ENCODE measurements at places on chromosomes 2 and 18.

DNA sequence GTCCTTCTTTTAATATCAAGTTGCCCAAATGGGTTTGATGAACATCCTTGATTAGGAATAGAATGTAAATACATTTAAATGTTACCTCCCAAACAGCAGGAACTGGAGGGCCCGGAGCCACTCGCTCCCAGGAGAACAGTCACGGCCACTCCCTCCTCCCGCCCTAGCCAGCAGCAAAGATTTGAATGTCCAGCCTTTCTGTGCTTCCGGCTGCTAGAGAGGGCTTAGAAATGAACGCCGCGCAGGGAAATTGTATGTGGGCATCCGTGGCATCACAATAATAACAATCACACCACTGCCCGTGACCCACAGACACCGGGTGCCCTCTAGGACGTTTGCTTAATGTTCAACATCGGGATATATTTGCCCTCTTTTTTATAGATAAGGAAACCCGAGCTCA is 164.9 kb upstream of the SALL3 start:
- DNase-seq = no peak

GRCh38 chr2:106997204-106997603 is 111.2 kb upstream of the ST6GAL2 start:
- no peak for DNase-seq

DNA sequence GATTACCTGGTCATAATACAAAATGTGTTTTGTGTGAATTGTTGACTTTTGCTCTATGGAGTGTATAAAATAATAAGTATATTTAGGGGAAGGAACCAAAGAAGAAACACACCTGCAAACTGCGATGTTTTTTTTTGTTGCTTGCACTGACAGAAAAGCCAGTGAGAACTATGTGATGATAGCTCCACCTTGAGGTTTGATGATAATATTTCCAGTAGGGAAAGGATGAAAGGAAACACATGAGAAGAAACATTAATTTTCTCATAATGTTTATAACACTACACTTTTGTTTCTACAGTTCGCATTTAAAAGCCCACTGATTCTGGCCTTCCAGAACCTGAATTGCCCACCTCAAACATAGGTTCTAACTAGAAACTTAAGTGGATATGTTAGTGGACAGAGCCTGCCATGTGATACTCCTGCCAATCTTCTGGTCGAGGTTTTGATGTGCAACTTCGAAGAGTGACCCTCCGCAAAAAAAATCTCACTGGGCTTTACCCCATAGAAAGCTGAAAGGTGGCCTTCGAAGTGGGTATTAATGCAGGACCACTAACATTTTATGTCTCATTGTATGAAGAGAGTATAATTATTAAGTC is 476.4 kb upstream of the SPHKAP start:
- DNase-seq = no peak

DNA sequence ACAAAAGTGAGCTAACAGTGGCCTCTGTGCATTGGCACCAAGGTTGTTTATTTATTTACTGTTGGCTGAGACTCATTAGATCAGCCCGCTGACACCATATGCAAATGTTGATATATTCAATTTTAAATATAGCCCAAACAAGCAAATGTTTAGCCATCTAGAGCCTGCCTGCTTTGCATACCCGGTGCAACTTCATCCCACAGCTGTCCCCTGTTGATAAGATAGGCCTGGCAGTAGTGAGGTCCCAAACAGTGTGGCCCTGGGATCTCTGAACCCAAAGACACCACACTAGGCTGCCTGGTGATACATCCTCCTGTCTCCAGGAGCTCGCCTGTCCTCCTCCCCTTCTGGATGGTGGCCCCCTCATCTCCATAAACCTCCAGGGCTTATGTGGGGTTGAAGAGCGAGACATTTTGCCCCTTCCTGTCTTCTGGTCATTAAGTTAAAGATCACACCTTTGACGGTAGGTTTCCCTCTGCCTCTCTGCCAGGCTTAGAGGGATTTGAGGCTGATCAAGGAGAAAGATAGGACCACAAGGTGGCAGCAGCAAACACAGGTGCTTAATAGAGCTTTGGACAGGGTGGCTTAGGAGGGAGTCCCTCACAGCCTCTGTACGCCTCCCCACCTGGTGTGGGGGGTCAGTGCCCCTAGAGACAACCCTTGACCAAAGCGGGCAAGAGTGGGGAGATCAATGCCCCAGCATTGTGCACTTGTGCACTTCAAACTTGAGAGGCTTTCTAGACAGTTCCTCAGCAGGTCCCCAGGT is 23.7 kb upstream of the MYO5B start:
- DNase-seq = peak; percentile 4

GRCh38 chr18:47150824-47151366 is 595 bp upstream of the HDHD2 start:
- DNase-seq = no peak

DNA sequence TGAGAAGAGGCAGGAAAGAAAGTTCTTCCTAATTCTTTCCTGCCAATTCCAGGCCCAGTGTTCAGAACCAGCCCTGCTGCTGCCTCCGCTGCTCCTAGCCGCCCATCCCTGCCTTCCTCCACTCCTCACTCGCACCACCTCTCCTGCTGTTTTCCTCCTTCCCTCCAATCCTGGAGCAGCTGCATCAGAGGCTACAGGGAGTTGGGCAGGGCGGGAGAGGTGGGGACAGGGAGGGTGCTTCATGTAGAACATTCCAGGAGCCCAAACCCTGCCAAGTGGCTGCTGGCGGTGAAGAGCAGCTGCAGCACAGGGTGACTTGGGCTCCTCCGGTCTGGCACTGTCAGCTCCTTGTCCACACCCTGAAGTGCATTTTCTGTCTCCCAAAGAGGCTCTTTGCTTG is 176.3 kb downstream of the TNS1 start:
- DNase-seq = no peak

GRCh38 chr2:159658881-159659873 is 42.8 kb upstream of the BAZ2B start:
- DNase-seq = no peak

GRCh38 chr2:179332903-179333302 is 68.3 kb upstream of the SESTD1 start:
- no peak for DNase-seq

DNA sequence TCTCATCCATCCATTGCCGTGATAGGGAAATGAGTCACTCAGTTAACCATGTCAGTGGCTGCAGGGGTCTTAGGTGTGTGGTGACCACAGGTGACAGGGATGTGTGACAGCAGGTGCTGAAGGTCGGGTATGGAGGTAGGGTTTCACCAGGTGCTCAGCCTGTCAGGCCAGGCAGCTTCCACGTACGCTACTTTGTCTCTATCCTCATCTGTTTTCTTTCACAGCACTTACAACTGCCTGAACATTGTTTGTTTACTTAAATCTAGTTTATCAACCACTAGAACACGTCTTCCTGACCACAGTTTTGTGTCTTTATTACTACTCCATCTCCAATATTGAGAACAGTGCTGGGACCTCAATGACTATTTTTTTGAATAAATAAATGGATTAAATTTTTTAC is 11.4 kb upstream of the UXS1 start:
- no peak for DNase-seq

GRCh38 chr2:3754280-3754679 is 50.9 kb downstream of the DCDC2C start:
- DNase-seq = no peak

DNA sequence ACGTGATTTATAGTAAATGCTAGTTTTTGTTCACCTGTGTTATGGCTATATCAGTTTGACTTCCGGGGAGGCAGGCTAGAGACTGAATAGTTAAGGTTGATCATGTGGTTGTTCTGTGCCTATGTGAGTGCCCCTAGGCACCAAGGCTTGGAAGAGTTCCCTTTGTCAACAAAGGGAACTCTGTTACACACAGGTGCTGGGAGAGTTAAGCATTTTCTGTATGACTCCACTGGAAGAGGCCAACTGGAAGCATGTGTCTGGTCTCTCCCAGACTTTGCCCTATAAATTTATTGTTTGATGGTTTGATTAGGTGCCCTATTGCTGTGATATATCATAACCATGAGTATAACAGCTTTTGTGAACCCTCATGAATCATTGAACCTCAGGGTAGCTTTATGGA is 63.8 kb downstream of the ARL6IP6 start:
- no peak for DNase-seq

DNA sequence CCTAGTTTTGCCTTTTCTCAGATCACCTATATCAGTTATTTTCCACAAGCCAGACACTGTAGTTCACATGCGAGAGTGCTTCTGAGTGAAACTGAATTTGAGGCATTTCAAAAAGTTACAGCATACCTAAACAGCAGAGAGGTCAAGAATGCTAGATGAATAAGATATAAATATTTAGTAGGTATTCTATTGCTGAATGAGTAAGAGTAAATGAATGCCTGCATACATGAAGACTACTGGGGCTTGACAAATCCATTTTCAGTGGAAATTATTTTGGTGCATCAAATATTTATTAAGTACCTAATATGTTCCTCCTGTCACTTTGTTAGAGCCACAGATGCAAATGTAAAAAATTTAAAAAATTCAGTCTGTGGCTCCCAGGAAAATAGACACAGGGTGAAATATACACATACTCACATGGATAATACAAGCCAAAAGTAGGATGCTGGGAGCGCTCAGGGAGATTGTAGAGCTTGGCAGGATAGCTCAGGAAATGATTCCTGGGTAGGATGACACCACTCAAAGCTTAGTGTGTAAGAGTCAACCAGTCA is 27.6 kb upstream of the CDC42EP3 start:
- DNase-seq = no peak

GRCh38 chr2:10124538-10125045 is 2.1 kb downstream of the RRM2 start:
- no peak for DNase-seq

GRCh38 chr2:17911491-17912260 is 33.2 kb downstream of the KCNS3 start:
- DNase-seq = no peak

- no peak for DNase-seq
Measured at GRCh38 chr2:24085200-24085489, 511 bp upstream of the TP53I3 start.

GRCh38 chr2:203492965-203493364 is 42.1 kb downstream of the RAPH1 start:
- DNase-seq = no peak

DNA sequence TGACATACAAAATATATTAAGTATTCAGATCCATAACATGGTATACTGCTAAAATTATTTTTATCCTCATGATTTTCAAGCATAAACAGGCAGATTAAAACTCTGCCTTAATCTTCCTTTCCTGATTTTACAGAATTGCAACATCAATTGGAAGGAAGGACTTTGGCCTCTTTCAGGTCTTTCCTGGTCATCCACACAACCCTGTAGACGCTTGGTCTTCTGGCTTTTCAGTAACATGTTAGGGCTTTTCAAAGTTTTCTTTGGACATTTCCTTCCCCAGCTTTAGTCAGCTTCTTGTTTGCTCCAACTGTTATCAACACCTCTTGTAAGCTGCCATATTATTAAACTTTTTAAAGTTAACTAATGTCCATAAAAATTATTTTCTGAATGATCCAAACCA is 1364.9 kb upstream of the NRXN1 start:
- DNase-seq = no peak

- DNase-seq = no peak
Measured at GRCh38 chr2:223772363-223772762, 65.0 kb downstream of the AP1S3 start.

GRCh38 chr18:32867330-32867729 is 94.5 kb upstream of the KLHL14 start:
- no peak for DNase-seq

DNA sequence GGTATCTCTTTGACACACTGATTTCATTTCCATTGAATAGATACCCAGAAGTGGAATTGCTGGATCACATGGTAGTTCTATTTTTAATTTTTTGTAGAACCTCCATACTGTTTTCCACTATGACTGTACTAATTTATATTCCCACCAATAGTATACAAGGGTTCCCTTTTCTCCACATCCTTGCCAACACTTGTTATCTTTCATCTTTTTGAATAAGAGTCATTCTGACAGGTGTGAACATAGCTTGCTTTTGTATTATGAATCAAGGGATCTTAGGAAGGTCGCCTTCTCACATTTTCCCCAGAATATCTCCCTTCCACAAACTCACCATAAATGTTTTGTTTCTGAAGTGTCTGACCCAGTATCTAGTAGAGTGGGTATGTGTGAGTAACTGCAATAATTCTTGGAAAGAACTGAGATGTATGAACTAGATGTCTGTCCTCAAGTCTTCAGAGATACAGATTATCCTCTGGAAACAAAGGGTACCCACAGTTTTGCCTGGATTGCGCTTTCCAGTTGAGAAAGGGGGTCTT is 17.1 kb upstream of the SP3 start:
- no peak for DNase-seq

DNA sequence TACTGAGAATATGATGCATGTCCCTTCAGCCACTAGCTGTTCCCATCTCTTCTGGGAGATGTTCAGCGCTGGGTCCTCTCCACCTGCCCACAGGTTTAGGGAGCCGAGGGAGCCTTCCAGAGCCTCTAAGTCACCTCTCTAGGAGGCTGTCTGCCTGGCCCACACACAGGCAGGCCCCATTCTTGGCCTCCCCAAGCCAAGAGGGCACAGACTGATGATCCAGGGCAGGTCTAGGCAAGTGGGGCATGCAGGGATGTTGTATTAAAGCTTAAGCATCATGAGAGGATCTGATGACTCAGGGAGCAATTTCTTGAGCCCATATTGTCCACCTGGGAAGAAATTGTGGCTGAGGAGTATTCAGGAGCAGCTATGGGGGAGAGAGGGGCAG is 19.9 kb downstream of the TMSB10 start:
- no peak for DNase-seq

- DNase-seq = no peak
Measured at GRCh38 chr18:5964996-5965395, 69.7 kb upstream of the TMEM200C start.

GRCh38 chr2:359047-359446 is 71.2 kb upstream of the ALKAL2 start:
- DNase-seq = no peak

DNA sequence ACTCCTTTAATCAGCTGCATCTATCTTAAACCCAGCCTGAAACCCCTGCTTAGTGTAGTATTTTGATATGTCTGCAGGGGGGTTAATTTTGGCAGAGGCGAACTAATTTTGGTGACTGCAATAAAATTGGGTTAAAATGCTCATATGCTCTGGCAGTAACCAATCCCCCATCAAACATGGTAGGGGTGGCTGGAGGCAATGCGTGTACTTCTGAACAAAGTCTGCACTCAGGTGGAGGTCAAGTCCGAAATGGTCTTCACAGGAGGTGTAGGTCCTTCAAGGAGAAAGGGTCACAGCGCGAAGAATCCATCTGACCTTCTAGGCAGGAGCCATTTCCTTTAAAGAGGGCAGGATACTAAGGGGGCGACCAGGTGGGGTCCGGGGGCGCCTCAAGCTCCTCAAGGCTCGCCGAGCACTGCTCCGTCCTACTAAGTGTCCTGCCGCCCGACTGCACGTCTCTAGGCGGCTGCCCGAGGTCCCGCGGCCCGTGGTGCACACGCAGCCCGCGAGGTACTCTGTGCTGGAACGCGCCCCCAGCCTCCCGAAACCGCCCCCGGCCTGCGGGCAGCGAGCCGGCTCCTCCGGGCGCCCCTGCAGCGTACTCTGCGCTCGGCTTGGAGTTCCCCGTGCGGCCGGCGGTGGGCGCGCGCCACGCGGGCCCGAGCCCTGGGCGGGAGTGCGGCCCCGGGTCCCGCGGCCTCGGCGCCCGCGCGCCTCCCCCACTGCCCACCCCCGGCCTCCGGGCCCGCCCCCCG is 1.7 kb upstream of the LDLRAD4 start:
- DNase-seq = peak; percentile 45
